PC-9 (cell line): ENCODE measurements at places on chromosomes 16 and 17. TPM values are rescaled to one million over a fixed set of nuclear protein-coding genes. Genes with fewer than 3 reads are reported as not detected.

DNA sequence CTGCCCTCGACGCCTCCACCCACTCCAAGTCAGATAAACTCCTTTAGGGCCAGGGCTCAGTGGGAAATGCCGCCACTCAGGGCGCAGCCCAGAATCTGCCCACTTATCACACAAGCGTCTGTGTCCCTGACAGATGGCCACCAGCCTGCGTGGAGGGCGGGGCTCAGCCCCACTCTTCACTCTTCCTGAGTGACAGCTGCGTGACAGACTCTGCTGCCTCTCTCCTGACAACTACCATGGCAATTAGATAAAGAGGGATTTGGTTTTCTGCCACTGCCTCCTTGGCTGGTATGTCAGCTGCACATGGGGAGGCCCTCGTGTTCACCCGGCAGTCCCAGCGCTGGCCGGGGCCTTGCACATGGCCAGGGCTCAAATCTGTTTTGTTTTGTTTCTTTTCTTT lies 96.2 kb downstream of the RTN4RL1 start:
- DNase-seq: no peak
- no peak overlapping the region for H3K4me3 ChIP-seq
- H3K27me3 ChIP-seq: peaks cover 21% of the 10 kb centered on the region; the same call in 1 of the 2 replicates
- no peaks in the 10 kb centered on the region for H3K36me3 ChIP-seq
- H3K27ac ChIP-seq: no peak overlapping the region

The TBX2 gene
- 0.44 and 0.60 TPM in 2 replicates for total RNA-seq

- H3K4me1 ChIP-seq: peaks cover 14% of the 10 kb centered on the region
- H3K4me3 ChIP-seq: no peak overlapping the region
- H3K27ac ChIP-seq: no peak overlapping the region
- no peak for DNase-seq
- no peaks in the 10 kb centered on the region for H3K36me3 ChIP-seq
Observed at GRCh38 chr17:47696717-47697642, 3.0 kb downstream of the TBKBP1 start.

DNA sequence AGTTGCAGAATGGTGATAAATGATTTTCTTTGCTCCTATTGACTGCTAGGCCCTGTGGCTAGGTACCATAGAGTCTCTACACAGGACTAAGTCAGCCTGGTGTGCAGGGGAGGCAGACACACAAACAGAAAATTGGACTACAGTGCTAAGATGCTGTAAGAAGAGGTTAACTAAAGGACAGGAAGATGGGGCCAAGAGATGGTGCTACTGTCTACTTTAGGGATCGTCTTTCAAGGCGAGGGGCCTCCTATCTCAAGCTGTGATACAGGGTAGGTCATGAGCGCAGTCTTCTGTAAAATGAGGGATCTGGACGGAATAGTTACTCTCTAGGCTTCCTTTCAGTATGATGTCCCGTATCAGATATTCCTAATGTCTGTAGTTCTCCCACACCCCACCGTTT lies 817 bp downstream of the NME1 start:
- peak overlapping the region; percentile 72 for H3K4me3 ChIP-seq
- H3K4me1 ChIP-seq: peaks cover 22% of the 10 kb centered on the region
- peak overlapping the region; percentile 55 for H3K27ac ChIP-seq

DNA sequence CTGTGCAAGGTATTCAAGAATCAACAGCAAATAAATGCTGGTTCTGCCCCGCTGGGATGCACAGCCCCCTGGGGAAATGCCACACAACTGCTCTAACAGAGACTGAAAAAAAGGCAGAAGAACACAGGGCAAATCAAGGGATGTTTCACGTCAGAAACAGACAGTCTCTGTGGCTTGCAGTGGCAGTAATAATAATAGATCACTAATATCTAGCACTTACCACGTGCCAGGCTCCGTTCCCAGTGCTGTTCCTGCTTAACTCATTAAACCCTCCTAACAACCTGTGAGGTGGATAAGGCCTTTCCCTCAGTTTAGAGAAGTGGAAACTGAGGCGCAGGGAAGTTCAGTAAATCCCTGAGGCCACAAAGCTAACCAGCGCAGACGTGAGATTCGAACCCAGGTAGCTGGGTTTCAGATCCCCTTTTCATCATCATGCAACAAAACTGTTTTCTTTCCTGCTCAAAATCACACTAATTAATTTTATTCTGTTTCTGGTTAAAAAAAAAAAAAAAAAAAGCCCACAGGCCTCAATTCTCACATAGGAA lies 36.7 kb downstream of the ARHGAP17 start:
- H3K4me1 ChIP-seq: peaks cover 33% of the 10 kb centered on the region
- H3K27me3 ChIP-seq: no peaks in the 10 kb centered on the region
- H3K36me3 ChIP-seq: peaks cover 5% of the 10 kb centered on the region; the same call in 1 of the 2 replicates
- DNase-seq: no peak
- H3K4me3 ChIP-seq: no peak overlapping the region
- no peak overlapping the region for H3K27ac ChIP-seq

DNA sequence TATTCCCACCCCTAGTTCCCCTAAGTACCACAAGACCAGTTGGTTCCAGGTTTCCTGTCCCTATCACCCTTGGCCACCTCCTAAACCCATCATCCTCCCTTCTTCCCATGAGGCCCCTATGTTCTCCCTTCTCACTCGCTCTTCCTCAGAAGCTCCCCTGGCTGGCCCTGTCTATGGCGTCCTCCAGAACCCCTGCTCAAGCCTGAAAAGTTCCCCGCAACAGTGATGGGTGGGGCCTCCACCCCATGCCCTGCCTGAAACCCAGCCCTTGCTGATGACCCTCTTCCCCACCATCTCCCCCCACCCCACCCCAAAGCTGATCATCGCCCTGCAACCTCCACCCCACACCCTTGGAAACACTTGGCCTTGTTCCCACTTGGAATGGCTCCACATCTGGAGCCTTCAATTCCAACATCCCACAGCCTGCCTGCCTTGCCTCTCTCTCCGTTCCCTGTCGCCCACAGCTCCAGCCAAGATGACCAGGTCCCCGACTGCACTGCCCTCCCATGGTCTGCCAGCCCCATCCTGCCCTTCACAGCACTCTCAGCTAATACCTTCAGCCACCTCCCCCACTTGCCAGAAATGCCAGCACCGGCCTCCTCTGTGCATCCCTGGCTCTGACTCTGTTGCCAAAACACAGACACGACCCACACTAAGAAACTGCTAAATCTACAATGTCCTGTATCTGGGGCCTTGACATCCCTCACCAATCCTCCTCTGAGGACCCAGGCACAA lies 10.5 kb downstream of the OSBPL7 start:
- peaks cover 40% of the 10 kb centered on the region for H3K4me1 ChIP-seq
- H3K36me3 ChIP-seq: peaks cover 32% of the 10 kb centered on the region
- H3K4me3 ChIP-seq: no peak overlapping the region
- no peaks in the 10 kb centered on the region for H3K27me3 ChIP-seq
- DNase-seq: no peak
- H3K27ac ChIP-seq: peak overlapping the region; percentile 97

GRCh38 chr17:40355123-40355803 lies 9.3 kb downstream of the GJD3 start:
- H3K4me1 ChIP-seq: peaks cover 23% of the 10 kb centered on the region
- no peak overlapping the region for H3K4me3 ChIP-seq
- no peaks in the 10 kb centered on the region for H3K36me3 ChIP-seq
- no peak for DNase-seq
